ENCODE measurements at places on chromosomes 6 and 20. TPM values are rescaled to one million over a fixed set of nuclear protein-coding genes. Genes with fewer than 3 reads are reported as not detected.

DNA sequence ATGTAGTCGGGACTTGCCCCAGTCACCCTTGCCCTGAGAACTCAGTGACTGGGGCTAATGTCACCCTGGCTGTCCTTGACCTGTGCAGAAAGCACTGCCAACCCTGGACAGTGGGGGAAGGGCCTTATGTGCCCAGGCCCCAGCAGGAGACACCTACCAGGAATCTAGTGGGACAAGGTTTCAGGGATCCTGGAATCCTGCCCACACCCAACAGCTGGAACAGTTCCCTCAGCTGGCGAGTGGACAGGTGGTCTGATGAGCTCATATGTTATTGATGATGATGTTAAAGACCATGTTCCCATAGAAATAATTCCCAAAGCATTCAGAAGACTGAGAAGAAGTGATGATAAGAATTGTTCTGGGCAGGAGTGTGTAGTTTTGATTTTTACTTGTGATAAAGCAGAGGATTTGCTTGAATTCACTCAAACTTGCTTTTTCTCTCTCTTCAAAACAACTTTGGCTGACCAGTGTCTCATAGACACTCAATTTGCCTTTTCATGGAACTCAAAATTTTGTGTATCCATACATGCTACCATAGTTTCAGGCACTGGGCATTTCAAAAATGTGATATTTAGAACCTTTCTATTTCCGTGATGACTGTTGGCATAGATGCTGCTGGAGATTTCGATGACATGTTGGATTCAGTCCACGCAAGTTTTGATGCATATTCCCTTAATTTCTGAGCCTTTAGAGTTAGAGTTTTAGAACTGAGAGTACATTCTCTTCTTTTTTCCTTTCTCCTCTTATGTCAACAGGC is 79.3 kb downstream of the SLC22A3 start:
- DNase-seq: no peak

GRCh38 chr6:24692003-24692402 is 25.1 kb downstream of the ACOT13 start:
- DNase-seq: no peak

GRCh38 chr6:87945966-87946365 is 101.7 kb upstream of the SPACA1 start:
- DNase-seq: no peak

DNA sequence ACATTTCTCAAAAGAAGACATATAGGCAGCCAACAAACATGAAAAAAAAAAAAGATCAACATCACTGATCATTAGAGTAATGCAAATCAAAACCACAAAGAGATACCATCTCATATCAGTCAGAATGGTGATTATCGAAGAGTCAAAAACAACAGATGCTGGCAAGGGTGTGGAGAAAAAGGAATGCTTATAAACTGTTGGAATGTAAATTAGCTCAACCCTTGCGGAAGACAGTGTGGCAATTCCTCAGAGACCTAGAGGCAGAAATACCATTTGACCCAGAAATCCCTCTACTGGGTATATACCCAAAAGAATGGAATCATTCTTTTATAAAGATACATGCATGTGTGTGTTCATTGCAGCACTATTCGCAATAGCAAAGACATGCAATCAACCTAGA is 303.8 kb upstream of the THEMIS start:
- no peak for DNase-seq

The PKIB gene
- not detected for polyA plus RNA-seq

The HACE1 gene
- 3.6 TPM for polyA plus RNA-seq

The FAM83D gene
- polyA plus RNA-seq: 38.2 TPM

The RIN2 gene
- 22.6 TPM for polyA plus RNA-seq

DNA sequence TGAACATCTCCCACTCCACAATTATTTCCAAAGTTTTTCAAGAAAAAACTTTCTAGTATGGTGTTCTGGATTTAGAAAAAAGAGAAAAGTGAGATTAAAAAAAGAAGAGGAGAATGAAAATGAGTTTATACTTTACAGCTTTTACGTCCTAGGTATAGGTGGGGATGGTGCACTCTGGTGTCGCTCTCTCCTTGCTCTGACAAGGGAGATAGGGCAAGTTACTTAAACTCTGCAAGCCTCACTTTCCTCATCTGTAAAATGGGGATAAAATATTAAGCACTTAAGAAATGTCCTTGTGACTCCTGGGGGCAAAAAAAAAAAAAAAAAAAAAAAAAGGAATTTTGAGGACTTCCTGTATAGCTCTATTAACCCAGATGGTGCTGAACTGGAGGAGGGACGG is 4.5 kb upstream of the MAS1 start:
- DNase-seq: no peak

The WASF1 gene
- polyA plus RNA-seq: 26.0 TPM

DNA sequence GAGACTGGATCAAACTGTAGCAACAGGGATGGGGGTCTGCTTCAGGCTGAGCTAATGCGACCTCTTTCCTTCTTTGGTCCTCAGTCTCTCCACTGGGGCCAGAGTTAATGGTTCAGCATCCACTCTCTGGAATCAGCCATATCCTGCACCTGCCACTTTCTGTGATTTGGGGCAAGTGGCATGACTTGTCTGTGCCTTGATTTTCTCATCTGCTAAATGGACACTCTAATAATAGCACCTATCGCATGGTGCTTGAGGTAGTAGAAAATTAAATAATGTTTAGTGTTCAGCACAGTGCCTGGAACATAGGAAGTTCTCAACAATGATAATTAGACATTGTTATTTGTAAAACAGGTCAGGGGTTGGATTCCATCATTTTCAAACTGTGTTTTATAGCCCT is 6.3 kb downstream of the XKR7 start:
- no peak for DNase-seq

DNA sequence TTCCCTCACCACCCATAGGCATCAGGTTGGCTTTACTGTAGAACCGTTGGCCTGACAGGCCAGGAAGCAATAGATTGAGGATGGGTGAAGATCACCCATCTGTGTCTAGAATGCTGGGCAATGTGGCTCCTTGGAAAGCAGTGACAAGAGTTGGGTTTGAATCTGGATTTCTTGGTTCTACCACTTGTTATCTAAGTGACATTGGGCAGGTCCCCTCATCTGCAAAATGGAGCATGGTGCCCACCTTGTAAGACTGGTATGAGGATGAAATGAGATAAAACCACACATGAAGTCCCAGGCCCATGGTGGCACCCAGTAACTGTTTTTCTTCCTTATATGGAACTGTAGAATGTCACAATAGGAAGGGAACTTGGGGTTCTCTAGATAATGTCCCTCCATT is 22.6 kb upstream of the SIRPB2 start:
- no peak for DNase-seq

- DNase-seq: no peak
These were observed 81.5 kb downstream of the CEBPB start for GRCh38 chr20:50272030-50272723.

The CCN5 gene
- 0.03 TPM for polyA plus RNA-seq

The PTCHD4 gene
- 1.3 TPM for polyA plus RNA-seq

The BNIP5 gene
- not detected for polyA plus RNA-seq

The ACSS1 gene
- 6.0 TPM for polyA plus RNA-seq

GRCh38 chr6:43481075-43481474 is 3.7 kb downstream of the TJAP1 start:
- no peak for DNase-seq

- no peak for DNase-seq
These were observed 7.2 kb upstream of the SRF start for GRCh38 chr6:43163899-43164298.

The EPHA7 gene
- polyA plus RNA-seq: not detected

DNA sequence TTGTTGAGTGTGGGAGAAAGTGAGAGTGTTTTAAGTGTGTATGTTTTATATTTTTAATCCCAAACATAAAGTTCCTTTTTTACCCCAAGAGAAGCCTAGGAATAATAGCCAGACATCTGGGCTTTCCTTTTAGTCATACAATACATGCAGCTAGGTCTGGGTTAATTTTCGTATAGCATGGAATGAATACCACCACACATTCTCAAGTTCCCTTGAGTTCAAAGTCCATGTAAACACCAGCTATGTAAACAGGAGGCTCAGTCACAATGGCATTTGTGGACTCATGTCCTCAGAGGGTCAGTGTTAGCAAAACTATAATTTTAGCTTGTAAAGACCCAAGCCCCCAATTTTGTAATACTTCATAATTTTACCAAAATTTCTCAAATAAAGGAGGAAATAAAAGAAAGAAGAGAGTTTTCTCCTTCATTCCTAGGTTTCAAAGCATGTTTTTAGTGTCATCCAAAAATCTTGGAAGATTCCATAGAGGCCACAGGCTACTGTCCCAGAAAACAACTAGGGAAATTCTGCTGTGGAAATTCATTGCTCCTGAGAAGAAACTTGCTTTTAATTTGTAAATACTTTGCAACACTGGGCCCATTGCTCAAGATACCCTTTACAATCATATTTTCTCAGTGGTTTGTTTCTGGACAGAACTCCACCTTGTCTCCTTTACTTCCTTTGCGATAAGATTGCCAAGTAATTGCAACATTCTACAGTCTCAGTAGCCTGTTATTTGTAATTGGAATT is 671.2 kb downstream of the COL12A1 start:
- peak; percentile 84 for DNase-seq

DNA sequence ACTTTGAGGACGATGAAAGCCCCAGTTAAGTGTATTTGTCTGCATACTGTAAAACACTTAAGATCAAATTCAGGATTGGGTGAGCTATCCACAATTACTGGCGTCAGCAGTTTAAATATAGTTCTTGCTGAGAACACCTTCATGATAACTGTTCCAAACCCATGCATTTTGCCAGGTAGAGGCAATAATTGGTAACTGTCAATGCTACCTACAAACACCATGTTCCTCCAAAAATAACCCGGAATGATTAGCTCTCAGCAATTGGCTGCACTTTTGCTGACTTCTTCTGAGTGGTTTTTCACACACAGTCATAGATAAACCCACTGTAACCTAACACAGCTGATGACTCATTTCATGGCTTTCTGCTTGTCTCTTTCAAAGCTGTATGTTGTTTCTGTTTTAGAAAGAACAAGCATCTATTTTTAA is 1358.6 kb upstream of the GJE1 start:
- DNase-seq: peak; percentile 82

- DNase-seq: no peak
These were observed 13.4 kb downstream of the SLX4IP start for GRCh38 chr20:10448270-10449156.

DNA sequence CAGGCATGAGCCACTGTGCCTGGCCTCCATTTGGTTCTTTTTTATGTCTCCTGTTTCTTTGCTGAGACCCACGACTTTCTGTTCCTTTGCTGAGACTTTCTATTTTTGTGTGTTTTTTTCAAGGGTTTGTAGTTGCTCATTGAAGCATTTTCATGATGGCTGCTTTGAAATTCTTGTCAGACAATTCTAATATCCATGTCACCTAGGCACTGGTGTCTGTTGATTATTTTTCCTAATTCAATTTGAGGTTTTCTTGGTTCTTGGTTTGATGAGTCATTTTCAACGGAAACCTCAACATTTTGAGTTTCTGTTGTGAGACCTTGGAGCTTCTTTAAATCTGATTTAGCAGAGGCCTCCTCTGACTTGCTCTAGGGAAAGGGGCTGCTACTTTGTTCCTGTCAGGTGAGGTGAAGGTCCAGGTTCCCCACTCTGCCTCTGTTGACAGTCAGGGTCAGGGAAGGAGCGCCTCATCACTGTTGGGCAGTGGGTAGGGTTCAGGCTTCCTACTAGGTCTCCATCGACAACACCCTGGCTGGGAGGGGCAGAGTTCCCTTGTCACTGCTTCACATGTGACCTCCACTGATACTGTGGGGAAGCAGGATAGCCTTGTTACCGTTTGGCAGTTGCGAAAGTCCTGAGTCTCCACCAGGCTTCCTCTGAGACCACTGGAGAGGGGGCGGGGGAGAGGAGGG is 67.2 kb upstream of the RNF24 start:
- no peak for DNase-seq

DNA sequence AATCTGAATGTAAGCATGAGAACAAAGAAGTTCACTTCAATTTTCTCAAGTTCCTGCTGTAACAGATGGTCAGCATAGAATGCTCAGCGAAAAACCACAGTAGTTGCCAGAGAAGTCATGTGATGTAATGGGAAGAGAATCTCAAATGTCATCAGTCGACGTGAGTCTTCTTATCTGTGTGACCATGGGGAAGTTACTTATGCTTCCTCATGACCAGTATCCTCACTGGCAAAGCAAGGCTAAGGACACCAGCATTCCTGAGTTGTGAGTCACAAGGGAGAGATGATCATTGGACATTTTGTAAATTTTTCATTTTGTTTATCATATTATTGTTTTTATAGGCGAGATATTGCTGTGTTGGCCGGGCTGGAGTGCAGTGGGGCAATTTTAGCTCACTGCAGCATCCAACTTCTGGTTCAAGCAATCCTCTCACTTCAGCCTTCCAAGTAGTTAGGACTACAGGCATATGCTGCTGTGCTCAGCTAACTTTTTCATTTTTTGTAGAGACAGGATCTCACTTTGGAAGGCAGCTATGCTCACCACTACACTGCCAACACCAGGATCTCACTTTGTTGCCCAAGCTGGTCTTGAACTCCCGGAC is 21.9 kb downstream of the SGK1 start:
- peak; percentile 94 for DNase-seq

The ANGPT4 gene
- not detected for polyA plus RNA-seq

GRCh38 chr20:9279918-9280401 is 211.1 kb downstream of the PLCB4 start:
- DNase-seq: peak; percentile 9

GRCh38 chr6:107443608-107444267 is 15.6 kb downstream of the PDSS2 start:
- peak; percentile 29 for DNase-seq

DNA sequence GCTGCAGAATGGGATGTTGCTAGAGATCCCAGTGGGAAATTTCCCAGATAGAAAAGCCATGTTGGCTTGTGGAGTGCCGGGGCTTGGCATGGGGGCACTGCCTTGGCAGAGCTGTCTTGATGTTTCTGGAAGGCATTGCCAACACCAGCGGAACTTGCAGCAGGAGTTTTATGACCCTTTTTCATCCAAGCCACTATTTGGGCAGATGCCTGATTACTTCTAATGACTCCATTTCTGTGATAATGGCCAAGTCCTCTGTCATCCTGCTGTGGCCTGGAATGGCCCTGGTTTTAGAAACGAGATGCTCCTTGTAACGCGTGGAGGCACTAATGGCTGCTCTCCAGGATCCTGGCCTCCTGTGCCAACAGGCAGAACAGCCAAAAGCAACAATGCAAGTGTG is 229.0 kb downstream of the ZNF217 start:
- DNase-seq: no peak

The PTK6 gene
- polyA plus RNA-seq: not detected

The HLA-DMB gene
- 0.75 TPM for polyA plus RNA-seq

DNA sequence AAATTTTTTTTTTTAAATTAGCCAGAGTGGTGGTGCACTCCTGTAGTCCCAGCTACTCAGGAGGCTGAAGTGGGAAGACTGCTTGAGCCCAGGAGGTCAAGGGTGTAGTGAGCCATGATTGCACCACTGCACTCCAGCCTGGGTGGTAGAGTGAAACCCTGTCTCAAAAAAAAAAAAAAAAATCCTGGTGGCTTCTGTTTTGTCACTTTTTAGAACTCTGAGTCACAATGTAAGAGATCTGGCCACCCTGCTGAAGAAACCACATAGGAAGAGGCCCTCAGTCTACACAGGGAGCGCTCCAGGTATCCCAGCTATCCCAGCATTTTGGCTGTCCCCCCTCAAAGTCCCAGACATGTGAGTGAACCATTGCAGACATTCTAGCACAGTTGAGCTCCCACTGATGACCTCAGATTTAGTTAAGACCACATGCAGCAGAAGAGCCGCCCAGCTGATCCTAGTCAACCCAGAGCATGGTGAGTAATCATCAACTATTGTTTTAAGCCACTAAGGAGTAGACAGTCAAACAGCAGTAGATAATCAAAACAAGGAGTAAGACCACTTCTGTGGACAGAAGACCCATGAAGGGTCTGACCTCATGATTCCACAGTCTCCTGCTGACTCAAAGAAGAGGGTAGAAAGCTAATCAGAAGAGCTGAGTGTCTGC is 12.7 kb upstream of the ARFGEF2 start:
- no peak for DNase-seq

The GTSF1L gene
- not detected for polyA plus RNA-seq
